Mesendoderm (in vitro differentiated cells): ENCODE measurements at places on chromosomes 1 and 21.

DNA sequence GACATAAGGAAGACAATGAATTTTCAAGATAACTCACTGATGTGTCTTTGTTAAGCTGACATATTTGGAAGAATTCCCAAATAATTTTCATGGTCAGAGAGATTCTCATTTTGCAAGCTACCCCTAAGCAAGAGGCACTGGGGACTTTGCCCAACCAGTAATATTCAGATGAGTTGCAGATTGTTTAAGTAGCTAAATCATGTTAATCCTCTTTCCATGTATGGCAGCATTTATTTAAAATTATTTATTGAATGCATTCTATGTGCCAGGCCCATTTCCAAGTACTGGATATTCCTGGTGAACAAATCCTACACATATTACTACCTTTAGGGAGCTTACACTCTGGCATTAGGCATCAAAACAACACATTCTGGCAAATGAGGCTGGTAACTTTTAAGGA, 56.5 kb upstream of the BACH1 start:
- no peak for DNase-seq

DNA sequence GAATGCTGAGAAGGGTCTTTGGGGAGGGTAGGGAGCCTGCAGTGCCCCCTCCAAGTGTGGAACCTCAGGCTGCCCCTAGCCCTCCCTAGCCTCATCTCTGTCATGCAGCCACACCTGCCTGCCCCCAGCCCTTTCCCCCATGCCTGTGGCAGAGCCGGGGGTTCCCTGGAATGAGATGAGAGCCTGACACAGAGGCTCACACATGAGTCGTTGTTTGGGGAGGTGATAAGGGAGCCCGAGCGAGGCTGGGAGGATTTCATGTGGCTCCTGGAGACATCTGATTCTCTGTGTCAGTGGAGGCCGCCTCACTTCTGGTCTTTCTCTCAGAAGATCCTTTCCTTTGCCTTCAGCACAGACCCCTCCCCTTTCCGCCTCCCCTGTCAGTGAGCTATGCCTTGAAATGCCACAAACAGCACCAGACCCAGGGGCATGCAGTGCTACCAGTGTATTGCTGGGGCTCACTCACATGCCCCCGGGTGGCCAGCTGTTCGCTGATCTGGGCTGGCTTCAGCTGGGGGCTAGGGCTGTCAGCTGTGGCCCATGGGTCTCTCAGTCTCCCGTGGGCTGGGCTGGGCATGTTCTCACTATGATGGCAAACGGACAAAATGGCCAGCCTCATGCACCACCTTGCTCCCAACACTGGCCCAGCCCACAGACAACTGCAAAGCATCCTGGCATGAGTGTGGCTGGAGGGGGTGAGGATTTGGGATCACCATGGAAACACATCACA, 102.6 kb downstream of the AJAP1 start:
- DNase-seq: peak; percentile 33

DNA sequence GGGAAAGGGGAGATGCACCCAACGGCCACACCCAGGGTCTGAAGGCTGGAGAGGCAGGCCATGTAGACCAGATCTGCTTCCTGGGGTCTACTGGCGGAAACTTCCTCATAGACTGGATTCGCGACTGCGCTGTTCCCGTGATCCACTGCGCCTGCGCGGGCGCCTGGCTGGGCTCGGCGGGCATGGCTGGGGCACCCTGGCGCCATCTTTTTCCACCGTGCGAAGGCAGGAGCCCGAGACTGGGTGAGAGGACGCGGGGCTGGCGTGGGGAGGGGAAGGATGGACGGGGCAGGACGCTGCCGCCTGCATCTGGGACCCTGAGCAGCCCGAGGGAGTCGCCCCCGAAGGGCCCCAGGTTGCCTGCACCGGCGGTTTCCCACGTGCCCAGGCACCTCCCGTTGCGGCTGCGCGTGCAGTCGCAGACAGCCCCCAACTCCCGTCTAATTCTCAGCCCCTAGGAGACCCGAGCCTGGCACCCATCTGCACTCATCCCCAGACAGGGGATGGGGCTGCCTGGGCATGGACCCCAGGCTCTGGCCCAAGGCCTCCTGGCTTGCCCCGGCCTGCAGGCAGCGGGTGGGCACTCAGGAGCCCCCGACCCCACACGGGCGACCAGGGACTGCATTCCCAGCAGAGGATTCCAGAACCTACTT, 12.4 kb upstream of the FAM3B start:
- no peak for DNase-seq

DNA sequence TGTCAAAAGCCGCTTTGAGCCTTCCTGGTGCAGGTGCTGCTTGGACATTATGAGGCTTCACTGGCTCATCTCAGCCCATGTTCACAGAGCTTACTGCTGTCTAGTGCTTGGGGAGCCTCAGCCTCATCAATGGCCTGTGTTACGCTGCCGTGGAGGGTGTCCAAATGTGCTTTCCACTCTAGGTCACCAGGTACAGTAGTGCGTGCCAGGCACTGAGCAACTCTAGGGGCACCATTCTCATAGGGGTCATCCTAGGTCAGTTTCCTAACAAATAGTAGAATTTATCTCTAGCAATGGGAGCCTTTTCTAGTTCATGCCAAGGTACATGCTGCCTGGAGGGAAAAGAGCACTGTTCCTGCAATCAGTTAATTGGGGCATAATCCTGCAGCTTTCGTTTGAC, 193.8 kb downstream of the DYRK1A start:
- DNase-seq: no peak

DNA sequence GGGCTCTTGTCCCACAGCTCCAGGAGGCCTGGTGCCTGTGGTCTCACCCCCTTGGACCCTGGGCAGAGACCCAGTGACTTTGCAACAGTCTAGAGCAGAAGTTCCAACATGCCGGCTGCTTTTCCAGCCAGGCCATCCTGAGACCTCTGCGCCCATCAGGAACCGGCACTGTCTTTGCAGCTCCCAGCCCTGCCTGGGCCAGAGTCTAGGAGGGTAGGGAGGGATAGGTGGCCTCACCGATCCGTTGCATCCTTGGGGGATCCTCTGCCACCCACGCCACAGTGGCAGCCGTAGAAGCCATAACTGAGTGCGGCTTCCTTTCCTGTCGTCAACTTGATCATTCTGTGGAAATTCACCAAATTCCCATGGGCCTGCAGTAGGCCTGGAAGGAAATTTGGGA, 1.3 kb downstream of the PLA2G2A start:
- DNase-seq: no peak

- DNase-seq: no peak
These were observed 13.0 kb downstream of the ADCY10 start for GRCh38 chr1:167900907-167901306.

GRCh38 chr1:235122348-235122747, 6.3 kb downstream of the TOMM20 start:
- no peak for DNase-seq

DNA sequence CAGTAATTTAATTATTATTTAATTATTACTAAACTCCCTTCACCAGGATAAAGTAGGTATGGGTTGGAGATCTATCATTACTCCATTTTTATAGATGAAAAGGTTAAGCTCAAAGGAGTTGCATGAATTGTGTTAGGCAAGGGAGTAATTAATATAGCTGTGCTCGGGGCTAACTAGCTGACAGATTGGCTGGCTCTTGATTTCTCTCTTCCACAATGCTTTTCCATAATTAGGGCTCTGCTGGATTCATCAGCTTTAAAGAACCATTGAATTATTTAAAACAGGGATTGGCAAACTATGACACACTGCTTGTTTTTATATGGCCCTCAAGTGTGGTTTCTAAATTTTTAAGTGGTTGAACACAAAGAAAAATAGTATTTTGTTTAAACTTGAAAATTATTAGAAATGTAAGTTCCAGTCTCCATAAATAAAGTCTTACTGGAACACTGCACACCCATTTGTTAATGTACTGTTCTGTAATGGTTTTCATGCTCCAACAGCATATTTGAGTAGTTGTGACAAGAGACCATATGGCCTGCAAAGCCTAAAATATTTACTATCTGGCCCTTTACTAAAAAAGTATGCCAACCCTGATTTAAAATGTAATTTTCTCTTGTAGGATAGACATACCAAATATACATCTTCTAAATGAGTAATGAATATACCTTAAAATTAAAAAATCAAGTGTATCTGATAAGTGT, 76.4 kb downstream of the GDAP2 start:
- no peak for DNase-seq

DNA sequence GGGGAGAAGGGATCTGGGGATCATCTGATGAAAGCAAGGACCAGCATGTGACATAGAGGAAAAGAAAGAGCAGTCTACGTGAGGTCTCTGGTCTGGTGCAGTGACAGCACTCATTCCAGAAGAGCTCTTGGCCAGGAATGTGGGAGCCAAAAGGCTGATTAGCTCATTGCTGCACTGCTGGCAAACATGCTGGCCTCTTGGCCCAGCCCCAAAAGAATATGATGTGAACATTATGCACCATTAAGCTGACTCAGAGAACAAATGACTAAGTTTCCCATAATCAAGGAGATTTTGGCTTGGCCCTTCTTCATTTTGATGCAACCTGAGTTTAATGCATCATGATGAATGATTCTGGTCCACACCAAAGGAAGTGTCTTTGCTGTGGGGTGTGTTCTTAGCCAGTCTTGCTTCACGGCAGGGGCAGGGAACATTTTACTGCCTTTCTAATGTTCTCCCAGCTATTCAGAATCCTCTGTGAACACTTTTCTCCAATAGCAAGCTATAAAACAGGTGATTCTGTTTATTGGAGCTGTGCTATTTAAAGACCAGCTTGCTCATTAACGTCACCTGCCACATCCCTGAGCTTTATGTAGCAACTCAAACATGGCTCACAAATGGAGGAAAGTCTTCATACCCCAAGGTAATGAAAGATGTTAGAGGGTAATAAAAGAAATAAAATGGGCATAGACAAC, 55.1 kb downstream of the PCBP3 start:
- DNase-seq: no peak

GRCh38 chr1:65971547-65971946, 178.9 kb downstream of the PDE4B start:
- DNase-seq: no peak

DNA sequence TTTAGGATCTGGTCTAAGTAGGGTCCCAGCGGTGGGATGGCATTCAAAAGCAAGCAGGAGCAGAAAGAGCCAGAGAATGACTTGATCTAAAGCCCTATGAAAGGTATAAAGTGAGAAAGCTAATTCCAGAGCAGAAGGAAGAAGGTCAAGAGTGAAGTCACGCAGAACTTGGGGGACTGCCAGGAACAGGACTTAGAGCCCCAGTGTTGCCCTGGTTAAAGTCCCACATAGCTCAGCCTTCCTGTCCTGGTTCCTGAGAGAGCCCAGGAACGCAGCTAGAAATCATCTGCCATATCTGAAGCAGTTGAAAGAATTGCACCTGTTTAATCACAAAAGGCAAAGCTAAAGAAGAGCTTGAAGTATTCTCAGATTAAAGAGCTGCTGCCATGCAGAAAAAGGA, 160.6 kb upstream of the ATP1B1 start:
- DNase-seq: no peak

DNA sequence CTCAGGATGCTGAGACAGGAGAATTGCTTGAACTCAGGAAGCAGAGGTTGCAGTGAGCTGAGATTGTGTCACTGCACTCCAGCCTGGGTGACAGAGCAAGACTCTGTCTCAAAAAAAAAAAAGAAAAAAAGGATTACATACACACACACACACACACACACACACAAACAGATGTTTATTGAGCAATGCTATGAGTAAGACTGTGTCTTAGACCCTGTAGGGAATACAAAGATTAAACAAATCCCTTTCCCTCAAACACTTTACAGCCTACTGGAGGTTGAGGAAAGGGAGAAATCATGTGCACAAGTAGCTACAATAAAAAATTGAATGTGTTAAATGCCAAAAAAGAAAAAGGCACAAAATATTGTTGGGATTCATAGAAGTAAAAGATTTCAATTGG, 58.1 kb downstream of the RPAP2 start:
- no peak for DNase-seq

GRCh38 chr21:35933466-35933865, 126.9 kb downstream of the SETD4 start:
- DNase-seq: peak; percentile 57

DNA sequence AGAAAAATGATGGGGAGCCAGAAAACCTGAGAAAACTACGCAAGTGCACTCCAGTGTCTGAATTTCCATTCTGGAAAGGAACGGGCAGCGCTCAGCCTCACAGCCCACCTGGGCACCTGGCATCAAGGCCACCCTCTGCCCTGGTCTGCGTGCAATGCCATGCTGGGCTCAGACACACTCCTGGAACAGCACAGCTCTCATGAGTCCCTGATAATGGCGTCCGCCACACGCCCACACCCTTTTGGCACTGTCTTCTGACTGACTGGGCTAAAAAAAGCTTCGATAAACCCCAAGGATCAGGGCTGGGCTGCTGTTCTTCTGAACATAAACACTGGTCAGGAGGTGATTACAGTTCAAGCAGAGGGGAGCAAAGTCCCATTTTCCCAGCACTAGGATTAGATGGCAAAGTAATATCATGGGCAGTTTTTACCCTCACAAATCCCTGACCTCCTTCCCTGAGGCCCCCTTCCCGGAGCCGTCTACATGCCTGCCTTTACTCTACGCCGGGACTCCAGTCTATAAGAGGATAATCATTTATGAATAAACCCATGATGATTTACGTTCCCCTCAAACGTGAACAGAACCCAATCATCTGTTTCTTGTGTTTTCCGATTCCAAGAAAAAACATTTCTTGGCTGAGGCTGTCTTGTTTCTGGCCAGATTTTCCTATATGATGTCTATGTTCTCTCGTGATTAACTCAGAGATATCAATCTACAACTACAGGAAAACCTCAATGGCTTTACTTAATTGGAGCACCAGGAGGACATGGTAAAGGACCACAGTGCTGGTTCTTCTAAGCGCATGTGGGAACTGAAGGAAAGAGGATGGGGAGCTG, 22.6 kb downstream of the RCAN1 start:
- DNase-seq: no peak

GRCh38 chr1:115924770-115925169, 51.5 kb upstream of the SLC22A15 start:
- peak; percentile 97 for DNase-seq

GRCh38 chr1:94025383-94026340, 95.3 kb downstream of the ABCA4 start:
- peak; percentile 67 for DNase-seq

DNA sequence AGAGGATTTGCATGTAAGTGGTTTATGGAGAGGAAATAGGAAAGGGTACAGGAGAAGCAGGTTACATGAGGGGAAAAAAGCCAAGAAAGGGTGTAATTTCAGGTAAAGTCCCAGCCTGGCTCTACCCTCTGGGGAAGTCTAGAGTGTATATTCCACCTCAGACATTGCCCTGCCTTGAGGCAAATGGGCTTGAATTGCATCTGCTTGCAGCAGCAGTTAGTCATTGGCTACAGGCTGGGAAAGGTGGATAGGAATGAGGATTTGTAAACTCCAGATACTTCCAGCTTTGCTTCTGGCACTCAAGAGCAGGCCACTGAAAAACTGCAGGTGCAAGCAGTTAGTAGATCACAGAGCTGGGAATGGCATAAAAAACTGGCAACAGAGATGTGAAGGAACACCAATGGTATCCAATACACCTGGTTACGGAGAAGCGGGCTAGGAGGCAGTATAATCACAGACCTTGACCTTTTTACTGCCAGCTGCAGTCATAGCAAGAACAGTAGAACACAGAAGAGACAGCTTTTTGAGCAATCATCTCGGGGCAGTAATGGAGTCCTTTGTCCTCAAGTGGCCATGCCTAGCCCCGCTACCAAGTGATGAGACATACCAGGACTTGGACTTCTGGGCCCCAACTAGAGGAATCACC, 226.9 kb upstream of the NRIP1 start:
- DNase-seq: peak; percentile 46

GRCh38 chr1:21341022-21341421, 50.8 kb upstream of the ECE1 start:
- DNase-seq: no peak
